Endothelial cell of umbilical vein (primary cell): ENCODE measurements at places on chromosomes 5 and 9.

GRCh38 chr9:36939214-36939613, 94.9 kb downstream of the PAX5 start:
- no peak for DNase-seq
- H3K4me3 ChIP-seq = no peak overlapping the region
- peaks cover 18% of the 10 kb centered on the region for H3K27me3 ChIP-seq
- H3K27ac ChIP-seq = no peak overlapping the region
- H3K36me3 ChIP-seq = no peaks in the 10 kb centered on the region

DNA sequence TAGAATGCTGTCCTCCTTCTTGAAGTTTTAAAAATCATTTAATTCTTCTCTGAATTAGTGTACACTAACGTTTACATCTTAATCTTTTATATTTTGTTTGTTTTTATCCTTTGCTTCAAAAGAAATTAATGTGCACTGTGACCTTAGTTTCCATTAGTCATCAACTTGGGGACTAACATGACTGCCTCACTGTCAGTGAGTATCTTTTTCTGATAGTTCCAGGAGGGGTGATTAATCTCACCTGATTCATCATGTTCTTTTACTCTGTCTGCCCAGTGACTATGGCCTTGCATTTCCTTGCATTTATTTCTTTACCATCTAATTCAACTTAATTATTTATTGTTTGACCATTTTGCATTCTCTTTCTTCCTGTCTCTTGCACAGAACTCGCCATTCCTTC, 33.4 kb upstream of the NR3C1 start:
- H3K27ac ChIP-seq = no peak overlapping the region
- no peak for DNase-seq
- no peaks in the 10 kb centered on the region for H3K36me3 ChIP-seq
- H3K4me1 ChIP-seq = no peaks in the 10 kb centered on the region

DNA sequence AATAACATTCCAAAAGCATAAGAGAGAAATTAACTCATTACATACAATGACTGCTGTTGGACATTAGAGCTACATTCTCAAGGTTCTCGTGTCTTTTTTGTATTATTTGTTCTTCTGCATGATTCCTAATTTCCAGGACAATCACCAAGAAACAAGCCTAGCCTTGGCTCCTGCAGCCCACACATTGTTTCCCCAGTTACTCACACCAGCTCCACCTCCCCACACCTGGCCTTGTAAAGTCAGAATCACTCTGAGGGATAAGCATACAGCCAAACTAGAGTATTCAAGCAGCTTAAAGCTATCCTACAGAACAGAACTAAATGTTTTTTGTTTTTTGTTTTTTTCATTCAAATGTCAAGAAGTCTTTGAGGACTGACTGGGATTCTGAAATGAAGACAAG, 189.2 kb downstream of the HINT1 start:
- no peaks in the 10 kb centered on the region for H3K4me1 ChIP-seq
- no peaks in the 10 kb centered on the region for H3K27me3 ChIP-seq
- H3K36me3 ChIP-seq = no peaks in the 10 kb centered on the region
- H3K27ac ChIP-seq = no peak overlapping the region

GRCh38 chr9:99262949-99263418, 40.9 kb downstream of the SEC61B start:
- H3K36me3 ChIP-seq = no peaks in the 10 kb centered on the region
- peaks cover 6% of the 10 kb centered on the region for H3K4me1 ChIP-seq
- H3K4me3 ChIP-seq = no peak overlapping the region
- H3K27me3 ChIP-seq = no peaks in the 10 kb centered on the region
- H3K27ac ChIP-seq = no peak overlapping the region
